Spinal cord (tissue), 10 donors: ENCODE measurements at places on chromosomes 3 and 15. TPM values are rescaled to one million over a fixed set of nuclear protein-coding genes. Genes with fewer than 3 reads are reported as not detected.

DNA sequence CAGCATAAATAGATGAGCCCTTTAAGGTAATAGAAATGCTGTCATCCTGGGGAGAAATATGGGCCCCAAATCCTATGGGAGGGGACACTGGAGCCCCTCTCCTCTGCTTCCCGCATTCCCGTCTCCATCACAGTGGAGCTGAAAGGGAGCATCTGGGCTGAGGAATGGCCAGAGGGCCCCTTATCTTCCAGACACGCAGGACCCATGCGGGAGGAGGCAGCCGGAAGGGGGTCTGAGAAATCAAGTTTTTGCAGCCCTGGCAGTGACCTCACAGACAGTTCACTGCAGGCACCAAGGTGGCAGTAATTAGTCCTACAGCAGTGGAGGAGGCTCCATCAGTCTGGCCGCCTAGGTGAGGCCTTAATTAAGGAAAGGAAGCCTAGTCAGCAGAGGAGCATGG, 80.2 kb downstream of the RAB11A start:
- peak; percentile 60 for DNase-seq

Gene HTD2
- total RNA-seq, result 12.1 TPM

GRCh38 chr3:136353461-136353860, 103.3 kb downstream of the PCCB start:
- no peak for DNase-seq

DNA sequence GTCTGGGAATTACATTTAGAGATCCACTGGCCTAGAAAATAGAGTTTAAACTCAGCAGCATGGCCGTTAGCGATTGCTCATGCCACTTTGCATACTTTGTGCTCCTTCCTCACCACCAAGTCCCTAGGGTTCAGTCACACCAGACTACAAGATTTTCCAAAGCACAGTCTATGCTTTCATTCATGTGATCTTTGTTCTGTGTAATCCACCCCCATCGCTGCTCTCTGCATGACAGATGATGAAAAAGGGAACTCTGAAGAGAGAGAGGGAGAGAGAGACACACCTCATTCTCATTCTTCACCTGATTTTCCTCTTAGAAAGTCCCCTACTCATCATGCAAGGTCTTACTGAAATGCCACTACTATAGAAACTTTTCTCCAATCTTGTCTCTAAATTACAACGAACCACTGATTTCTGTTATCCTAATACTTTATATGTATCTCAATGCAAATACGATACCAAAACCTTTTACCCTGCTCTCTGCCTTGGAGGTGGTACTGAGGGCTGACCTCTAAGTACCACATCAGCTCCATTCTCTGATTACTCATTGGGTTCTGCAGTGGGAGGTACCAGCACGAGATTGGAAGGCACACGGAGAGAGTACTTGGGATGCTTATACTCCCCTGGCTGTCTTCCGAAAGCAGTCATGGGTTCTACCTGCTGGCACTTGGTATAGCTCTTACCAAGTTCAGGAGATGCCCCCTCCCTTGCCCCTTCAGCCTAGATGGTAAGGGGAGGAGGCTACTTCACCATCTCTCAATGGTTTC, 1.1 kb upstream of the PARP15 start:
- no peak for DNase-seq

DNA sequence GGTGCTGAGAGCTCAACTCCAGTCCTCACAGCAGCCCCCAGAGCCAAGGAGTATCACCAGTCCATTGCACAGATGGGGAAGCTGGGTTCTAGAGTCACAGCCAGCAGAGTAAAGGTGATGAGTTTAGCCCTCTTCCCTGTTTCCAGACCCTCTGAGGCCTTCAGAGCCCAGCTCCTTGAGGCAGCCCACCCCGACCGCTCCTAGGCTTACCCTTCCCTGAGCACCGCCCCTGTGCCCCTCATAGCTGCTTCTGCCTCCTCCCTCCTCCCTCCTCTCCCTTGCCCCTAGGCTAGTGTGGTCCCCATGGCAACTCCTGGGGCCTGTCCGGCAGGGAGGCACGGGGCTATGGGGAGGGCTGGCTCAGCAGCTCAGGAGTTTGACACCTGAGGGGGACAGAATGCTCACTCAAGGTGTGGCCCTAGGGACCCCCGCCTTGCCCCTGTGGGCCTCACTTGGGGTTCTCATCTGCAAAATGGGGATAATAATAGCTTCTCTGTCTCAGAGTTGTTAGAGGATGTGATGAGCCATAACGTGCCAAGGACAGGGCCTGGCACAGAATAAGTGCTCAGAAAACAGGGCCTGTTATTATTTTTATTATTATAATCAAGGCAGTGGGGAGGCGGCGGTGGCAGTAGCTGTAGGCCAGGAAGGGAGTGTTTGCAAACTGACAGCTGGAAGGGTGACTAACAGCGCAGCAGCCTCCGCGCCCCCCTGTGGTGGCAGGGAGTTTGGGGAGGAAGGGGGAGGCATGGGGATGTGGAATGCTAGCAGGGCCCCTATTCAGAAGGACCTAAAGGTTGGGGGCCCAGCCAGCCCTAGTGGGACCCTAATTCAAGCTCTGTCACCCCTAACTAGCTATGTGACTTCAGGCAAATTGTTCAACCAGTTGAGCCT, 11.5 kb downstream of the CSK start:
- no peak for DNase-seq

DNA sequence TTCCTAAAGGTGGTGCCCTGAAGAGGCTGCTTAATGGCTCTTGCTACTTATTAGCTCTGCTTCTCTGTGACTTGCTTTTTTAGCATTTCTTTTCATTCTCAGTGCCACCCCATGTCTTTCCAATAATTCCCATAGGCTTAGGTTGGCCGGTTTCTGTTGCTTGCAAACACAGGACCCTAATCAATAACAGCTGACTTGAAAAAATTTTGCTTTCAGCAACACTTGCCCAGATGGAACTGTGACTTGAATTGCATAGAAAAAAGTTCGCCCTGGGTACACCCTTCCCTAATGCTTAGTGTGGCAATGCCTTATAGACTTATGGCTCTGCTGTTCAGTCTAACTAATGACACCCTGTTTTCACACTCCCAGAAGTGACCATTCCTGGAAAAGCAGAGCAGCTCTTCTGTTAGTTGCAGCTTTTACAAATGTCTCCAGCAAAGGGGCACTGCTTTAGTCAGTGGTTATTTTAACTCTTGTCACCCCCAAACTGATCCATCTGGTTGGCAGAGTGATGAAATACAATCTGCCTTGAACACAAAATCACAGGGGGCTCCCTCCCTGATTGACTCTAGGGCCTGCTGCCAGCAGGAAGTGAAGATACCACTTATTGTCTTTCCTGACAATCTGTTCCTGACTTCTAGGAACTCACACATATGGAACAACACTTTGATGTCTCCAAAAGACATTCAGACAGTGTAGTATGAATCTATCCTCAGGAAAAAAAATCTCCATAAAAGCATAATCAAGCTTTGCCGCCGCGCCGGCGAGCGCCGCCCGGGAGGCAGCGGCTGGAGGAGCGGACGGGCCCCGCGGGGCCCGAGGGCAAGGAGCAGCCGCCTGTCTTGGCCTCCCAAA, 9.7 kb upstream of the SLMAP start:
- no peak for DNase-seq

DNA sequence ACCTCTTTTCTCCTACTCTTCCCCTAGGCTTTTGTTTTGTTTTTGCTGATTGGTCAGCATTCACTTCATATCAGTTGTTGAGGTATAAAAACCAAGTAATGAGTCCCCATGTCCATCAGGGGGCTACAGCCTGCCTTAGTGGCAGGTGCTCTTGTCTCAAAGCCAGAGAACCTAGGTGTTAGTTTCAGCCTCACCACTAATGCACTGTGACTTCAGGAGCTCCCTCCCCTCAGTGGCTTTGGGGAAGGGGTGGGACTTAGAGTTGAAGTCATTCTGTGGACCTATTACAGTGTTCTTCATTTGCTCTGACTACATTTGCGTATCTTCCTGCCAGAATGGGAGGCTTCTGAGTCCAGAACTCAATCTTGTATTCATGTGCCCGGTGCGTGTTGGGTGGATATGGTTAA, 41.6 kb downstream of the NR2C2 start:
- no peak for DNase-seq

DNA sequence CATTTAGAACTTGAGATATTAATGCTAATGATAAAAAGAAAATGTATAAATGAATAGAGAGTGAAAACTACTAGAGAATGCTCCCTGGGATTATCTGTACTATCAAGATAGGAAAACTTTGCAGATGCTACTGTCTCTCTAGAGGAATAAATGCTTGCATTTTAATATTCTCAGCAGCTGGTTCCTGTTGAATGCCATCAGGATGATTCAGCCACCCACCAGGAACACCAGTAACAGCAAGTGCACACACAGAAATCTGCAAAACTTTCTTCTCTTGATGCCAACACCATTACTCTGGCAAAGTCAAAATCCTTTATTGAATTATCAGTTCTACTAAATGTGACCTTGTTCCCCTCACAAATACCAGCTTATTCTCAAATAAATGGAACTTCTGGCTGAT, 148.4 kb downstream of the TIGIT start:
- DNase-seq, result no peak

DNA sequence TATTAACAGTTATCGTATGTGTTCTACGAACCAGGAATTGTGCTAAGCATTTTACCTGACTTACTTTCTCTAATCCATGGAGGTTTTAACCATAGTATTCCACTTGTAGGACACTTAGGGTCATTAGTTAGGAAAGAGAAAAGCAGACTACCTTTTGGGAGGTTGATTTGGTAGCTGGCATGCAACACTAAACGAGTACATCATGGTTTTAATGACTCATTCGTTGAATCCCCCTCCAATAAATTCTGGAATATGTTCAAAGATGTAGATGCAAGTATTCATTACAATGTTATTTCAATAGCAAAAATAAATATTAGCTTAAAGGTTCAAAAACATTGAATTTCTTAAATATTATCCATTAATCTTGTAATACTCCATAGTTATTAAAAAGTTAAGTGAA, 162.5 kb downstream of the FMN1 start:
- DNase-seq, result no peak

DNA sequence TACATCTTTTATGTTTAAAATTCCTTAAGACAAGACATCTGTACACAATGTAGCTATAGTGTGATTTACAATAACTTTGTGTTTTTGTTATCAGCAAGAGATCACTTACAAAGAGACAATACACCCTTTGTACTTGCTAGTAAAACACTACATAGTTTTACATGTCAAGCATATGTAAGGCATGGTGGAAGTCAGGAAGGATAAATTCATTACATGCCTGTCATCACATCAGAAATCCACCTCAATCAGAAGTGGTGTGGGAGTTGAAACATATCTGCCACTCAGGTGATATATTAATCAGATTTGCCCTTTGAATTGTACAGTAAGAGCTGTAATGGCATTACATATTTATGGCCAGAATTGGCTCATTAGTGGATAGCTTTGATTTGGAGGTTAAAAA, 95.5 kb downstream of the MBNL1 start:
- DNase-seq, result no peak

DNA sequence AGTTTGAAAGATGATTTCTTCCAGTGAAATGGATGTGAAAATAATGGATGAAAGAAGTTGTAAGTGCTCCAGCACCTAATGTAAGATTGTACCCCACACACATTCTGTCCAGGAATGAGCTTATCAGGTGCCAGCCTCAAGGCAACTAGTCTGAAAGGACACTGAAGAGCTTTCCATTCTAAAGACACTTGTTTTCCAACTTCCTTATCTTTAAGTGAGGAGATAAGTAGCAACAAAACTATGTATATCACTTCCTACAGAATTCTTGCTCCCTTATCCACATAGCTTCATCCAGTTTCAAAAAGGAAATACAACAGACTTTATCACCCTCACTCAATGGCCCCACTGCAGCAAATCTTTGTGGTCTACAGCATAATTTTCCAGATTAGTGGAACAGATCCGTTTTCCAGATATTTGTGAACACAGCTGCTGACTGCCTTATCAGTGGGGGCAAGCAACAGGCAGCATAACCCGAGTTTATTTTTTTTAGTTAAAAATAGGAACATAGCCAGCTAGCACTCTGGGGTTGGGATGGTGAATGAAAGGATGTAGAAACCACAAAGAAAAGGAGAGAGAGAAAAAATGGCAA, 60.6 kb downstream of the CD200R1L start:
- no peak for DNase-seq

Gene SLC28A2
- total RNA-seq, result not detected

Gene FBXO40
- 0.10 TPM for total RNA-seq

Gene GOLGA8S
- total RNA-seq, result 1.1 TPM

DNA sequence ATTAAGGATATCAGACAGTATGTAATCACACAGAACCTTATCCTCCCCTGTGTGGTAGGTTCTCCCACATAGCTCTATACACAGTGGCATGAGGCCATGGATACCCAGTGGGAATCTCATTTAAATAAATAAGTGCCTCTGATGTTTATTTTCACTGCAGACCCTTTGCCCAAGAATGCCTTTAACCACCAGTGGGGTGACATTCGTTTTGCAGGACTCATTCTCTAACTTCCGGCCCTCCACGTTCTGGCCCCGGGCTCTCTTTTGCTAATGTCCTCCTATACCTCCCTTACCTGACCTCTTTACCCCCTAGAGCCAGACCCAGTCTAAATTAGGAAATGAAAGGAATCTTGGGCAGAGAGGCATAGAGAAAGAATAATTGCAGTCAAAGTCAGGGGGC, 8.3 kb downstream of the CCDC80 start:
- no peak for DNase-seq

Gene SAMMSON
- total RNA-seq, result 0.40 TPM

Gene GPR156
- total RNA-seq, result 2.1 TPM

Gene CIB2
- 18.4 TPM for total RNA-seq

Gene CYP11A1
- total RNA-seq, result 1.9 TPM

GRCh38 chr3:69266585-69266984, 119.3 kb downstream of the FRMD4B start:
- DNase-seq, result no peak

Gene ST3GAL6
- 14.2 TPM for total RNA-seq

Gene HMG20A
- total RNA-seq, result 47.7 TPM

DNA sequence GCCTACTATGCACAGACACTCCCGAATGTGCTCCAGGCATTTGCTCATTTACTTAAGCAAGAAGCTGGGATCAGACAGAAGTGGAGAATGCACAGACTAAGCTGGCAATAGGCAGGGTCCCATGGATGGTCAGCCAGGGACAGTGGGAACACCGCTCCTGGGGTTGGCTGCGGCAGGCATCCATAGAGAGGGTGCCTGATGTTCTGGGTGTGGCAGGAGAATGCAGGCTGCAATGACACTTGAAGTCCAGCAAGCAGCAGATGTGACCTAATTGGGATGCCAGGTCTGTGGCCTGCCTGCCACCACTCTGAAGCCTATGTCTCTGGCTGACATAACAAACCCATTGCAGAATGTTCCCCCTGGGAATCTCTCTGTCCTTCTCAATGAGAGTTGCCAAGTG, 40.2 kb upstream of the SLC6A11 start:
- DNase-seq, result no peak

Gene EPHA6
- total RNA-seq, result 19.3 TPM

DNA sequence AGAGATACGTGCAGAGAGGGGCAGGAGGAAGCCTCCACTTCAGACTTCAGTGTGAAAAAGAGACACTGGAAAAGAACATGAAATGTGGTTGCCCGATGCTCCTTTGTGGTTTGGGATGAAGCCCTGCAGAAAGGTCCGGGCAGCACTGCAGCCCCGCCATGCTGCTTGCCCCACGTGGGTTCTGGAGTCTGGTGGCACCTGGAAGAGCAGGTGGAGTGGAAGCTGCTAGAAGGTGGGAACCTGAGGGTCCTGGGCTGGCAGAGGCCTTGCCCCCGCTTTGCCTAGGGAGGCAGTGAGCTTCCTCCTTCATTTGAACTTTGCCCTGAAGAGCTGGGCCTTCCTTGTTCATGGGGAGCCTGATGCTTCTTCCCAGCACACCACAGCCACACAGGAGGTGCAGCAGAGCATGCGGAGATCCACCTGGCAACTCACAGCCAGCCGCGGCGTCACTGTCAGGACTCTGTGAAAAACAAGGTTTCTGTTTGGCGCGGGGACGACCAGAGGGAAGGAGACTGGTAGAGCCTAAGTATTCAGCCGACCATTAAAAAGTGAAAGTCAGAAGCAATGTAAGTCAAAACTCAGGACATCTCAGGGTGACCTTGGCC, 59.0 kb downstream of the APBA2 start:
- no peak for DNase-seq
